ENCODE measurements at places on chromosomes 12 and 14.

GRCh38 chr12:4036671-4037271 is 163.6 kb upstream of the PARP11 start:
- no peak for DNase-seq

GRCh38 chr12:13176256-13176655 is 20.3 kb upstream of the EMP1 start:
- DNase-seq: no peak

GRCh38 chr12:131327521-131328488 is 374.1 kb downstream of the ADGRD1 start:
- DNase-seq: no peak

- DNase-seq: peak; percentile 23
Measured at GRCh38 chr14:87805315-87805723, 187.7 kb downstream of the GALC start.

- DNase-seq: no peak
Measured at GRCh38 chr12:96811083-96811482, 96.0 kb upstream of the NEDD1 start.

DNA sequence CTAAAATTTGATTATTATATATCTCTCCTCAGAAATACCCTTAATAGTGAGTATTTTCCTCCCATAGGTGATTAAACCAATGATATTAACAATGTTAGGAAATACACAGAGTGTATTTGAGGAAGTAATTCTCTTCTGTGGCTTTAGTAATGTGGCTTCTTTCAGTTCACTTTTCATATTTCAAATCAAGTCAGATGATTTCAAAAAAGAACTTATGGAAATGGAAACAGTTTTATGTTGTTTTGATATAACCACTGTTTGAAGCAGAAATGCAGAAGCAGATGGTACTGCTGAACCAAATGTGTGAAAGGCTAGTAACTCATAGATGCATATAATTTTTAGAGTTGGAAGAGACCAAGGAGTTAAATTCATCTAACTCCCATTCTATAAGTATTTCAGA is 1.9 kb upstream of the GPR33 start:
- DNase-seq: no peak

GRCh38 chr12:124754949-124755800 is 108.5 kb downstream of the SCARB1 start:
- no peak for DNase-seq

GRCh38 chr14:75370416-75371205 is 57.2 kb upstream of the JDP2 start:
- no peak for DNase-seq

DNA sequence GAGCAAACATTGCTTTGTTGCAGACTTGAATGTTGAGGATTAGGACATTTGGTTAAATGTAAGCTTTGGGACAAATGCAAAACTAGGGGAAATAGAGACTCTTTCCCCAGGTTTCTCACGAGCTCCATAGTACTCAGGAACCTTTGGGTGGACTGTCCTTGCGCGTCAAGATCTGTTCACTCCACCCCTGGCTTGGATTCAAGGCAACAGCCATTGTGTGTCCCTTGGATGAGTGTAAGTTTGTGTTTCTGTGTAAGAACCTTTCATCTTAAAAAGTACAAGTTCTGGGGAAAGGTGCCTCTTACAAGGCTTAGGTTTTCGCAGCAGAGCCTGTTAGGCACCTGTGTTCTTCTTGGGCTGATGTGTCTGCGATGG is 3.7 kb downstream of the SUSD6 start:
- DNase-seq: no peak

- DNase-seq: no peak
Measured at GRCh38 chr14:58829594-58829993, 191.8 kb downstream of the DACT1 start.

DNA sequence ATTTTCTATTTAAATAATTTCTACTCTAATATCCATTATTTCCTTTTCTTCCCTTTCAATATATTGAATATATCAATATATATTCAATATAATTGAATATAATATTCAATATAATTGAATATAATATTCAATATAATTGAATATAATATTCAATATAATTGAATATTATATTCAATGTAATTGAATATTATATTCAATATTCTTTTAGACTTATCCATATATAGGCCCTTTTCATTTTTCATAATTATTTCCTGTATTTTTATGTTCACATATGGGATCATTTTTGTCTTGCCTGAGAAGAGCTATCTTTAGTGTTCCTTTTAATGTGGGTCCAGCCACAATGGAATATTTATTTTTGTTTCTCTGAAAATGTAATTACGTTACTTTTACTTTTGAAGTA is 88.9 kb upstream of the ESRRB start:
- DNase-seq: no peak

DNA sequence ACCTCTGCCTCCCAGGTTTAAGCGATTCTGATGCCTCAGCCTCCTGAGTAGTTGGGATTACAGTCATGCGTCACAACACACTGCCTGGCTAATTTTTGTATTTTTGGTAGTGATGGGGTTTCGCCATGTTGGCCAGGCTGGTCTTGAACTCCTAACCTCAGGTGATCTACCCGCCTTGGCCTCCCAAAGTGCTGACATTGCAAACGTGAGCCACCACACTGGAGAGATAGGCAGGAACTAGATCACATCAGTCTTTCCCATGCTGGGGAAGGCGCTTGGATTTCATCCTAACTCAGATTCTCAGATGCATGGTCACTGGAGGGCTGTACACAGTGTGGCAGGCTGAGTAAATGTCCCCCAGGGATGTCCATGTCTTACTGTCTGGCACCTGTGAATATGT is 18.0 kb upstream of the ORAI1 start:
- no peak for DNase-seq

DNA sequence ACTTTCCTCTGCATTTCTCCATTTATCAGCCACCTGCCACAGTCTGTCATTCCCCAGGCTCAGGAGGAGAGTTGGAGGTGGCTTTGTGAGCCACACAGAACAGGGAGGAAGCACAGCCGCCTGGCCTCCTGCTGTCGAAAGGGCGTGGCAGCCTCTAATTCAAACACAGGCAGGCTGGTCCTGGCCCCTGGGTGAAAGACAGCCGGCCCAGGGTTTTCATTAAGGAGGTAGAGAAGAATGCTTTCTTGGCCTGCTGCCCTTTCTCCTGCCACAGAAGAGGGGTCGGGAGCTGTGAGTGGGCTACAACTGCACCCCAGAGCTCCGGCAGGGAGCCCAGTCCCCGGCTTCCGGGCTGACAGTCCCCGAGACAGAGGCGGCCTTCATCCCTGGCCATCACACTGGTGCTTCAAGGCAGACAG is 108.6 kb upstream of the FZD10 start:
- DNase-seq: no peak

- DNase-seq: no peak
Measured at GRCh38 chr14:65151609-65151956, 49.3 kb upstream of the MAX start.

DNA sequence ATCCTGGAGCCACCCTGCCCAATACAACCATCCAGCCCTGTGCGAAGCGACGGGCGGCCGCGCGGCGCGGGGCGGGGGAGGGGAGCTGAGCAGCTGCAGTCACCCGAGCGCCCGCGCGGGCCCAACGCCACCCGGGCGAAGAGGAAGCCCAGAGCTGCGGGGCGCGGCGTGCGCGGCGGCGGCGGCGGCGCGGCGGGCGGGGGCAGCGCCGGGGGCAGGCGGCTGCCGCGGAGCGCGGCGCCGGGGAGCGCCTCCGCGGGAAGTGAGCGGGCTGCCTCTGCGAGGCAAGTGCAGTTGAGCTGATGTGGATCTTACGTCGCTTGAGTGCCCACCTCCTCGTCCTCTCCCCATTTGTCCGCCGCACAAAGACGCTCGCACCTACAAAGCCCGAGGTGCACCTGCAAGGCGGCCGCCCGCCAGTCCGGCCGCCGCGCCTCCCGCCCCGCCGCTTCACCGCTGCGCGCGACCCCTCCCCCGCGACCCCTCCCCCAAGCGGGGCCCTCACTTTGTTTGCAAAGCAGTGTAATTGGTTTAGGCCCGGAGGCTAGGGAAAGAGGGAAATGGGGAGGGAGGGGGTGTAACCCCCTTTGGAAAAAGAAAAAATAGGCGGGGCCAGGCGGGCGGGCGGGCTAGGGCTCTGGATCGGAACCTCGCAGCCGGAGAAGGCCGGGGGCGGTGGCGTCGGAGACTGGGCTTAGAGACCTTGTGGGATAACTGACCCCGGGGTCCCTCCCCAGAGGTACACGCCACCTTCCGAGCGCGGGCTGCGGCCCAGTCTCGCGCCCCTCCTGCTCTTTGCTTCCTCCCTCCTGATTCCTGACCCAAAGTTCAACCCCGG is at the start of the genes FOXA1 and TTC6:
Gene FOXA1, minus strand, starts transcription at position 279 of the 838 bp plus-strand sequence. Its CDS starts 277 bp downstream, at position 2.
Gene TTC6, plus strand, starts transcription at position 659 of the 838 bp plus-strand sequence. CDS start 26,436 bp downstream, outside the sequence.
- DNase-seq: no peak

- DNase-seq: peak; percentile 35
Measured at GRCh38 chr12:8018666-8019581, 13.6 kb upstream of the FOXJ2 start.

DNA sequence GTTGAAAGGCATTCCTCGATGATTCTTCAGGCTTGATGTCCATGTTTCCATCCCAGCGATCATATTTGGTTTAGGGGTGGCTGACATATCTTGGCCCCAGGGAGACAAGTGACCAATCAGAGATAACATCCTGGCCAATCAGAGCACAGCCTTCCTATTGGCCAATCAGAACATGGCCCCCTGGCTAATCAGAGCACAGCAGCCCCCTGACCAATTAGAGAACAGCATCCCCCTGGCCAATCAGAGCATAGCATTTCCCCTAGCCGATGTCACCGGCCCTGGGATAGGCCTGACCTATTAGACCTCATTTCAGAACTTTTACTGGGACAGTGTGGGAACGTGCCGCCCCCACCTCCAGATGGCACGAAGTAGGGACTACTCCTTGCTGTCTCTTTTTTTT is 182.2 kb downstream of the AACS start:
- no peak for DNase-seq

- DNase-seq: peak; percentile 19
Measured at GRCh38 chr12:12502815-12503151, 59.9 kb downstream of the DUSP16 start.

- no peak for DNase-seq
Measured at GRCh38 chr14:102344084-102344483, 18.6 kb downstream of the CINP start.

DNA sequence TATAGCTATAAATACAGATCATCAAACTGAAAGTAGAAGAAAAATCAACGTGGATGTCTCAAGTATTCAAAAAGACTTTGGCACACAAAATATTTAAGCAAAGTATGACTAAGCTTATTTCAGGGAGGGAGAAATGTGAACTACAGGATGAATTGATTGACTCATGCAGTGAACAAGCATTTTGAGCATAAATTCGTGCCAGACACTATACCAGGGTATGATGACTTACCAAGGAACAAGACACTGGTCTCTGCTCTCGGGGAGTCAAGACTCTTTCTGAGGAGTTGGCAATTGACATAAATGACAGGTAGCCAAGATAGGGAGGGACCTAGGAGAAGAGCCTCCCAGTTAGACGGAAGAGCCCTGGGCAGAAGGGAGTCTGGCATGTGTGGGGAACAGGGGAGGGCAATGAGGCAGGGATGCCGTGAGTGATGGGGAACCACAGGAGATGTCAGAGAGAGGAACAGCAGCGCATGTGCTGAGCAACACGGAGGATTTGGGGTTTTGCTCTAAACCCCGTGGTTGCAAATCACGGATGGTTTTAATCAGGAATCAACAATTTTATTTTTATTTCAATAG is 115.2 kb downstream of the TMEM132D start:
- no peak for DNase-seq

DNA sequence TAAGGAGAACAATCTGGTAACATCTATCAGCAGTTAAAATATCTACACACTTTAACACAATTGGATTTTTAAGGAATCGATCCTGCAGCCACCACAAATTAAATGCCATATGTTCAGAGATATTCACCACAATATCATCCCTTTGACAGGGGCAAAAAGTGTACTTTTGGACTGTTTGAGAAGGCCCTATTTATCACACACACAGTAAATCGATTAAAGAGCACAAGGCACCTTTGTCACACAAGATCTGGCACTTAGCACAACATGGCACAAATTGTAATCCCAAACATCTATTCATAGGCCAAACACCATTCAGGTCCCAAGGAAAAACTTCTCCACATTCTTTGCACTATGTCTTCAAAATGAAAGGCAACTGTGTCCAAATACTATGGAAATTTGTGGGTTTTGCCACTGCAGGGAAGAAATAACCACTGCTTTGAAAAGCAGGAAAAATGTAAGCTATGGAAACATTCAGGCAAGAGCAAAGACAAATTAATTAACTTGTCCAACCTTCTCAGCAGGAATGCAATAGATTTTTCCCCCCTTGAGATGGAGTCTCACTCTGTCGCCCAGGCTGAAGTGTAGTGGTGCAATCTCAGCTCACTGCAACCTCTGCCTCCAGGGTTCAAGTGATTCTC is 282.5 kb upstream of the TMPO start:
- DNase-seq: no peak

All from CD4-positive, alpha-beta T cell treated with Interleukin-6 for 4 hours (primary cell).